ENCODE measurements at places on chromosomes 4 and X.

DNA sequence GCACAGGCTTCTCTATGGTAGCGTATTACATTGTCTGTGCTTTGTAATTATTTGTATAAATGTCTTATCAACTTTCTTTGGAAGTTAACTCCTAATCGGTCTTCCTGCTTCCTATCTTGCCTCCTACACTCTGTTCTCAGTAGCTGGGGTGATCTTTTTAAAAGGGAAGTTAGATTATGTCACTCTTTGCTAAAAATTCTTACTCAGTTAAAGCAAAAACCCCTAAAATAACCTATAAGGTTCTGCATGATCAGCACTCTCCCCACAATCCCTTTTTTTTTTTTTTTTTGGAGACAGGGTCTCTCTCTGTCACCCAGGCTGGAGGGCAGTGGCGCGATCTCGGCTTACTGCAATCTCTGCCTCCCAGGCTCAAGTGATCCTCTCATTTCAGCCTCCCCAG, 2.6 kb upstream of the PRPS1 start:
- no peak for DNase-seq

GRCh38 chr4:90290345-90290744, 163.2 kb downstream of the CCSER1 start:
- DNase-seq, result no peak

GRCh38 chrX:773292-774025, 142.9 kb downstream of the SHOX start:
- no peak for DNase-seq

DNA sequence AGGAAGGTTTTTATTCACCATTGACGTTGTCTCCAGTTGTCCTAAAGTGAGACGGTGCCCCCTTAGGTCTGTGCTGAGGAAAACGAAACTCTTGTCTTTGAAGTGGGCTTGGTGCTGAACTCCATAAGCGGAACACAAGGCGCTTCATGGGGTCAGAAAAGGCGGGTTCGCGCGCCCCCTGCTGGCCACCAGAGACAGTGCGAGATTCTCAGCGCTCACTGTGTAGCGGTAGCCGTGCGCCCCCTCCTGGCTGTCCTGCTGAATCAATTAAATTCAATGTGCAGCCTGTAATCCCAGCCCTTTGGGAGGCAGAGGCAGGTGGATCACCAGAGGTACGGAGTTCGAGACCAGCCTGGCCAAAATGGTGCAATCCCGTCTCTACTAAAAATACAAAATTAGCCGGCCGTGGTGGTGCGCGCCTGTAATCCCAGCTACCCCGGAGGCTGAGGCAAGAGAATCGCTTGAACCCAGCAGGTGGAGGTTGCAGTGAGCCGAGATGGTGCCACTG, 64.1 kb downstream of the RLIM start:
- DNase-seq, result peak; percentile 75

DNA sequence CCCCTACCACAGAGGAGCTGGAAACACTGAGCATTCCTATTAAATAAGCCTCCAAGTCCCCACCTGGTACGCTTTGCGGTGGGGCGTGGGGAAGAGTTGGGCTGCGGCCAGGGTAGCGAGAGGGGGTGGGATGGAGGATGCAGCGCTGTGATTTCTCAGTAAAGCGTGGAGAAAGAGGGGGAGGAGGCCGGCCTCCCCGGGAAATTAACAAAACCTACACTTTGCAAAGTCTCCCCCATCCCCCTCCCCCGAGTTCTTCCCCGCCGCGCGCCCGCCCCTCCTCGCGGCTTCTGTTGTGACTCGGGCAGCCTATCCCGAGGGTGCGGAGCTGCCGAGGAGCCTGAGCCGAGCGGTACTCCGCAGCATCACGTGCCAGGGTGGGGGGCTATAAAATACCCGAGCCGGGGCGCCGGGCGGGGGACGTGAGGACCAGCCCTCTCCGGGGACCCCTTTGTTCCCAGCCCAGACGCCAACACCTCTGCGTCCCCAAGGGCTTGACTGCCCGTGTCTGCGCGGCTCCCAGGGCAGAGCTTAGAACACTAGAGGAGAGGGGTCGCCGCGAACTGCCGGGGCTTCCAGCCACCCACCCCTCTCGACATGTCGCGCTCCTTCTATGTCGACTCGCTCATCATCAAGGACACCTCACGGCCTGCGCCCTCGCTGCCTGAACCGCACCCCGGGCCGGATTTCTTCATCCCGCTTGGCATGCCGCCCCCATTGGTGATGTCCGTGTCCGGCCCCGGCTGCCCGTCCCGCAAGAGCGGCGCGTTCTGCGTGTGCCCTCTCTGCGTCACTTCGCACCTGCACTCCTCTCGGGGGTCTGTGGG, at the start of gene GSX2:
Gene GSX2, plus strand, starts transcription at position 416 of the 827 bp plus-strand sequence. Its CDS starts 182 bp downstream, at position 598.
- DNase-seq, result no peak

DNA sequence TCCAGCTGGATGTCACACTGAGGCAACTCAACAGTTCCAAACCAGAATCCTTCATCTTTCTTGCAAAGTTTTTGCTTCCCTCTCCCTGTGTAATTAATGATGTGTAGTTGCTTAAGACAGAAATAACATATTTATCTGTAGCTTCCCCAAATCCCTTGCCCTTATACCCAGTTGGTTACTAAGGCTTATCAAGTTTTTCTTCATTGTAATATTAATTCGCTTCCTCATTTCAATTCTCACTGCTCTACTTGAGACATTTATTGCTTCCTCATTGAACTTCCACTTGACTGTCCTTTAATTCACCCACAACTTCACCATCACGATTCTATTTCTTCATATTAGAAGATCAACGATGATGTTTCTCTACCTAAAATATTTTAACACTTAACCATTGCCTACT, 386.6 kb upstream of the CPEB2 start:
- no peak for DNase-seq
